ENCODE measurements at places on chromosomes 12 and 14.

GRCh38 chr14:74904635-74905503 lies 18.2 kb downstream of the RPS6KL1 start:
- no peak for DNase-seq

DNA sequence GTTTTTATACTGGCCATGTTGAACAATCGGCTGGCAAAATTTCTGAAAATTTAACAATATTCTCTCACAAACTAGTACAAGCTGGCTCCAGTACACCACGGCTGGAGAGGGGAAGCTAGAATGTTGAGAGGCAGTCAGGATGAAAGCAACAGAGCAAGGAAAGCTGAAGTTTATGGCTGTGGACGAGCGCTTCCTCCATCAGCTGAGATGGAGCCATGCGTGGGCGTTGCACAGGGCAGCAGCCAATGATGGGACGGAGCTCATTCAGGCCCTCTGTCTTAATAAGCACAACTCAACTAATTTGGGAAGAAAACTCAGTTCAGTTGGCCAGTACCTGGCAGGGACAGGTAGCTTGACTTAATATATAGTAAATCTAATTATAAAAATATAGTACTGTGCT lies 14.1 kb upstream of the DCP1B start:
- DNase-seq = no peak

DNA sequence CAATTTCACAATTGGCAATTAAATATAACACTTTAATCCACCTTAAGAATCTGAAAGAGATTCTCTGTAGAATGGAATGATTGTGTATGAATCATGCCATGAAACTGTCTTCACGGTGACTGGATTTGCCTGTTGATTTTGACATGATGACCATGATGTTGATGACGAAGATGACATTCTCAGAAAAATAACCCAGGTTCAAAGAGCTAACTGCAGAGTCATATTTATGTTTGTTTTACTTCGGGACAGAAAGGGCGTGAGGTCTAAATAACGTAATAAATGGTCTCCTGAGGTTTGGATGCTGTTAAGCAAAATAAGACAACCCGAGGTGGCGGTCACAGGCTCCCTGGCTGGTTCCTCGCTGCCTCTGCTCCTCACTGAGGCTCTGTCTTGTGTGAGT lies 532.0 kb downstream of the TMEM121 start:
- DNase-seq = no peak

DNA sequence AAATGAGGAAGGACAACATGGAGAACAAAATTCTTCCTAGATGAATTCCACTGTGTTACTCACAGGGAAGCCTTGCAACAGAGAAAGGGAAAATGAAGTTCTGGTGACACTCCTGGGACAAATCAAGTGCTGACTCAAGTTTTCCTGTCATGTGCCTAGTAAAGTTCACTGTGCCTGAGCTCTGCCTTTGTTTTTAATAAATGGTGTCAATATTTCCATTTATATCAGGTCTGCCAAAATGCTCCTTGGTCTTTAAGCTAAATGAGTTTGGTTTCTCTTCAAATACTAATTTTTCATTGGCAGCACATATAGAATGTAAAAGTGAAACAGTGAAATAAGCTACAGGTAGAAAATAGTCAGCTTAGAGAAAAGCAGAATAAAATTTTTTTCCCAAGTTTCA lies 33.0 kb downstream of the HIGD1C start:
- DNase-seq = peak; percentile 54

DNA sequence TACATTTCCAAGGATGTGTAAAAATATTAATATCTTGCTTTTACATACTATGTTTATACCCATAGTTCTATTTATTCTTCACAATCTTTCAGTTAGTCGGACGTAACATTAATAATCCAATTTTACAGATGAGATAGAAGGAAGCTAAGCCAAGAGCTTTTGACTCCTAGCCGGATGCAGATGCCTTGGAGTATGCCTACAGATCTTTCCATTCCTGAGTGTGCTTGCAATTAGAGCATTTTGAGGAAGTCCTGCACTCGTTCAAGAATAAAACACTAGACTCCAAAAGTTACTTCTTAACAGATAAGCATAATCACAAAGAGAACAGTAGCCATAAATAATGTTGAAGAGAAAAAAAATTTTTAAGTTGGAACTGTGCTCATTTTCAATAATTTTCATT lies 337.6 kb upstream of the CLEC14A start:
- no peak for DNase-seq

- no peak for DNase-seq
Observed at GRCh38 chr12:70842942-70843341, 77.6 kb downstream of the PTPRR start.

Data from astrocyte of the spinal cord (primary cell).